Kidney tubule cell (primary cell): ENCODE measurements at places on chromosomes 11 and 22.

- DNase-seq, result no peak
Observed at GRCh38 chr11:118998388-118998717, 415 bp downstream of the CENATAC start.

- DNase-seq, result no peak
Observed at GRCh38 chr11:21494946-21495345, 697.9 kb upstream of the ANO5 start.

GRCh38 chr11:91394073-91394726 is 830.4 kb upstream of the FAT3 start:
- DNase-seq, result no peak

GRCh38 chr22:23120415-23120899 is 21.3 kb downstream of the RSPH14 start:
- no peak for DNase-seq

DNA sequence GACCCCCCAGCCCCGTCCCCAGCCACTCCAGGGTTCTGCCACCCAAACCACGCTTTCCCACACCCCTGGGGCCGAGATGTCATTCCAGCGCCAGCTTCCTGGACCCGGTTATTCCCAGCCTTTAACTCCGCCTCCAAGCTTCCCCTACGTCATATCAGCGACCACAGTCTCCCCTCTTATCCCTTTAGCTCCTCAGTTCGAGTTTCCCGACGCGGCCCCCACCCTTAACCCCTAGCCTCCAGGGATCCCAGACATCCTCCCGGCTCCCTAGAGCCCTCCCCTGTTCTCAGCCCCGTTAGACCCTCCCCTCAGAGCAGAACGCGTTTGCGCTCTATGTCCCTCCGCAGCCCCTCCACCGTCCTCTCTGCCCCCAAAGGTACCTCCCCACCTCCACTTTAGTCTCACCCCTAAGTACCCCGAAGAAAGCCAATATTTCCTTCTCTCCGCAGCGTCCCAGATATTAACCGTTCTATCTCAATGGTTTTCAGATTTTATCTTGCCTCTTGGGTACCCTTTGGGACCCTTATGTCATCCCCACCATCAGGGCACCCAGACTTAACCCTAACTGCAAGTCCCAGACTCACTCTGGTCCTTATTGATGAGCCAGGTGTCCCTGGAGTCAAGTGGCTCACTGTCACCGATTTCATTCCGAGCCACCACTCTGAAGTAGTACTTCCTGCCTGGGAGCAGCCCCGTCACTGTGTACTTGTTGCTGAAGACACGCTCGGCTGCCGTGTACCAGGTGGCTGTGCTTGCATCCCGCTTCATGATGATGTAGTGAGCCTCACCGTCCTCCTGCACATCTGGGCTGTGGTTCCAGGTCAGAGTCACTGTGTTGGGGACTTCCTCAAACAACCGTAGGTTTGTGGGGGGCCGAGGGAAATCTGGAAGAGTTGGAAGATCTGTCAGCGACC is 8.0 kb downstream of the TMEM86A start:
- DNase-seq, result peak; percentile 63

GRCh38 chr22:35604621-35605368 is 12.3 kb downstream of the MB start:
- no peak for DNase-seq

- DNase-seq, result peak; percentile 20
Observed at GRCh38 chr11:122248939-122249338, 132.9 kb upstream of the BLID start.

DNA sequence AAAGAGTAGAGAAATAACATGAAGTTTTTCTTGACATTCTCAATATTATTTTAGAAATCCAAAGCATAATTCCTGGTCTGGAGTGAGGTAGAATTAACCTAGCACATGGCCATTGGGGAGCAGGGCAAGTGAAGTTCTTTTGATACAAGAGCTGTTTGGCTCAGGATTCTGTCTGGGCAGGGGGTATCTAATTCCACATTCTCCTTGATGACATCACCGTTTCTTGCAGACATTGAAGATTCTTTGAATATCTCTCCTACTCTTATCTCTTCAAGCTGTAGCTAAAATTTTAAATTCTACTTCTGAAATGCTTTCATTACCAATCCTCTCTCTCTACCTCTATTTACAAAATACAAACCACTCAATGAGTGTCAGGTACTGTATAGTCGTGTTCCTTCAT is 138.2 kb upstream of the TENM4 start:
- DNase-seq, result no peak

DNA sequence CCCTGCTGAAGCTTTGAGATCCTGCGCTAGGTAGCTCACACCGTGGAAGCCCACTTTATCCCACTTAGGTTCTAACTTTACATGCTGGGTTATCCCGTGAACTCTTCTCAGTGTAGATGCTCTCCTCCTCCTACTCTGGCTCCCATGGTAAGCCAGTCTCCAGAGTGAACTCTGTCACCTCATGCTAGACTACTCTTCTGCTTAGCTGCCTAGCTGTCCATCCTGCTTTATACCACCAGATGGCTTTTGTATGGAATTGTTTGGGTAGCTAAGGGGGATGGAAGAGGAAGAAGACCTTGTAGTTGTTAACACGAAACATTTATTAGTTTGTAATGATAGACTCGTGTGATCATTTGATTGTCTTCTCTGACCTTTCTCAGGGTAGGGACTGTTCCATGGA is 46.8 kb downstream of the EMSY start:
- no peak for DNase-seq

DNA sequence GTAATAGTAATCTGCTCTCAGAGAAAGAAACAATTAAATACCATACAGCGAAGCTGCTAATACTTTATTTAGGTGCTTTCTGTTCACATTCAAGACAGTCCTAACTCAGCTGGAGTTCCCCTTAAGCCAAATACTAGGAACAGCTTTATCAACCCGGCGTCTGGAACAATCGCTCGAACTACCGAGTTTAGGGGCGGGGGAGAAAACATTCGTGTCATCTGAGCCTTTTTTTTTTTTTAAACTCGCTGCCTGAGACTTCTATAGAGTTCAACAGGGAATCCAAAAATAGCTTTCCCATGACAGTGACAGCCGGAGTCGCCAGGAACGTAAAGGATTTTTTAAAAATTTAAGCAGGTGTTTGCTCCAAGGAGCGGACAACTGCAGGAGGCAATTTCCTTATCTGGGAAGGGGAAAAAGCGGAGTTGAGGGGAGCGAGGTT is 852 bp downstream of the TRAF6 start:
- peak; percentile 37 for DNase-seq

DNA sequence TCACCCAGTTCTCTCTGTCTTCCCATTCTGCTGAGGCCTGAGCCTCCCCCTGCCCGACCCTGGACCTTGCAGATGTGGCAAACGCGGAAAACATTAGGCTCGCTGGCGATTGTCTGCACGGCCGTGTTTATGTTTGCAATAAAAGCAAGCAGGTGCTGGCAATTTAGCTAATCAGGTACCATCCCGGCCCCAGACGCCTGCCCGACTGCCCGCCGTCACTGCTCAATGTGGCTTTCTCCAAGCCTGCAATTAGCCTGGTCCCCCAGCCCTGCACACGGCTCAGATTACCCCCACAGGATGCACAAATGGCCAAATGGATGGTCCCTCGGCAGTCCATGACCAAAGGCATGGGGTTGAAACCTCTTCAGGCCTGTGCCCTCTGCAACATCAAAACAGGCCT is 259.7 kb downstream of the MN1 start:
- DNase-seq, result no peak

DNA sequence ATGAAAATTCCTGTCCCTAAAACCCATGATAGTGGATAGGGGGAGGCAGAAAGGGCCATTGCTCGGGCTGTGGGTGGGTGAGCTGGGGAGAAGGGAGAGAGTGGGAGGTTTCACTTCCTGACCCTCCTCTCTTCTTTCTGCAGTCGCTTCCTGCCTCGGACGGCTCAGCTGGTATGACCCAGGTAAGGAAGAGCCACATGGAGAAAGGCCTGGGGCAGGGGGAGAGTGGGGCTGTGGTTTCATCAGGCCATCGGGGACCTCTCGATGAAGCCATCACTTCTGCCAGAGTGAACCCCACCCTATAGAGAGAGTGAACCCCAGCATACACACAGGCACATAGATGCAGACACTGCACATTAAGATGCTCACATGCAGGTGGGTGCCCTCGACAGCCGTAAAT is 12.6 kb downstream of the CD5 start:
- no peak for DNase-seq
